Activated CD4-positive, alpha-beta T cell treated with anti-CD3 and anti-CD28 coated beads, Interleukin-2, amount 50 U/mL, for 16 hours (primary cell): ENCODE measurements at places on chromosomes 2 and 18.

- no peak for DNase-seq
Observed at GRCh38 chr2:35891528-35891927, 464.1 kb upstream of the CRIM1 start.

DNA sequence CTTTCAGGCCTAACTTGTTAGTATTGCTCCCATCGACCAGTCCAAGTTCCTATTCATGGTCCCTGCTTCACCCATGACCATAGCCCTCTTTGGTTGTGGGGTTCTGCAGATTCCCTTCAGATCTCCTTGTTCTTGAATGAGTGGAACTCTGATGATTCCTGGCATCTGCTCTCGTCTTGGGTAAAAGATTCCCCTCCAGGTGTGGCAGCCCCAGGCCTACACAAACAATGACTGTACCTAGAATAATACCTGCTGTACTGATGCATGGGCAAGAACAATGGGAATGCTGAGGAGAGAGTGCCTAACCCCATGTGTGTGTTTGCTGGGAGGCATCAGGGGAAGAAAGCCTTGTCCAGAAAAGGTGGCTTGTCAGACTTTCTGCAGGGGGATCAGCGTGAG lies 39.2 kb upstream of the MRPL19 start:
- no peak for DNase-seq

- no peak for DNase-seq
Observed at GRCh38 chr2:181999911-182000310, 14.3 kb downstream of the PPP1R1C start.

- DNase-seq, result no peak
Observed at GRCh38 chr18:21933931-21934765, 193.6 kb downstream of the MIB1 start.
